Activated CD8-positive, alpha-beta memory T cell treated with anti-CD3 and anti-CD28 coated beads, Interleukin-2, amount 10 ng/mL, durations not matched to agents 7 days and 5 days (primary cell): ENCODE measurements at places on chromosomes 3 and 15. TPM values are rescaled to one million over a fixed set of nuclear protein-coding genes. Genes with fewer than 3 reads are reported as not detected.
A peak's percentile ranks its signal among the peaks of the same experiment; 100 is the strongest.

The C3orf62 gene
- total RNA-seq = 7.1 TPM

GRCh38 chr15:91865950-91866349, 12.4 kb downstream of the SLCO3A1 start:
- no peak for DNase-seq

The IQCH gene
- total RNA-seq = 0.98 TPM

GRCh38 chr3:71684757-71685386, 40.3 kb downstream of the EIF4E3 start:
- DNase-seq = no peak

DNA sequence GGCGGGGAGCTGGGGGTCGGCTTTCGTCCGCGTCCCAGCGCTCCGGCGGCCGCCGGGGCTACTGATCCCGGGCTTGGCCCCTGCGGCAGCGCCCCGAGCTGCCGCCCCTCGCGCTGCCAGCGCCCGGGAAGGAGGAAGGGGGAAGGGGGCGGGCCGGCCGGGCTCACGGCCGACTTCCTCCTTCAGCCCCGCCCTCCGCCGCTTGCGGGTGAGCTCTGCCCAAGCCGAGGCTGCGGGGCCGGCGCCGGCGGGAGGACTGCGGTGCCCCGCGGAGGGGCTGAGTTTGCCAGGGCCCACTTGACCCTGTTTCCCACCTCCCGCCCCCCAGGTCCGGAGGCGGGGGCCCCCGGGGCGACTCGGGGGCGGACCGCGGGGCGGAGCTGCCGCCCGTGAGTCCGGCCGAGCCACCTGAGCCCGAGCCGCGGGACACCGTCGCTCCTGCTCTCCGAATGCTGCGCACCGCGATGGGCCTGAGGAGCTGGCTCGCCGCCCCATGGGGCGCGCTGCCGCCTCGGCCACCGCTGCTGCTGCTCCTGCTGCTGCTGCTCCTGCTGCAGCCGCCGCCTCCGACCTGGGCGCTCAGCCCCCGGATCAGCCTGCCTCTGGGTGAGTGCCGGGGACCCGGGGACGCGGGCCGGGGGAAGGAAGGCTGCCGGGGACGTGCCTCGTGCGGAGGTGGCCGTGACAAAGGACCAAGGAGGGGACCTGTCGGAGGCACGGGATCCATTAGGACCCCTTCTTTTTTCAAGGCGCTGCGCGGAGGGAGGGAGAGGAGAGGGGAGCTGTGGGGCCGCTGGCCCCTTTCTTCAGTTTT, at the start of gene SEMA4B:
SEMA4B (plus strand) TSS at position 201 of the 814 bp plus-strand sequence; CDS start at position 450, 249 bp downstream.
- DNase-seq = peak; percentile 81

The CPNE4 gene
- not detected for total RNA-seq

DNA sequence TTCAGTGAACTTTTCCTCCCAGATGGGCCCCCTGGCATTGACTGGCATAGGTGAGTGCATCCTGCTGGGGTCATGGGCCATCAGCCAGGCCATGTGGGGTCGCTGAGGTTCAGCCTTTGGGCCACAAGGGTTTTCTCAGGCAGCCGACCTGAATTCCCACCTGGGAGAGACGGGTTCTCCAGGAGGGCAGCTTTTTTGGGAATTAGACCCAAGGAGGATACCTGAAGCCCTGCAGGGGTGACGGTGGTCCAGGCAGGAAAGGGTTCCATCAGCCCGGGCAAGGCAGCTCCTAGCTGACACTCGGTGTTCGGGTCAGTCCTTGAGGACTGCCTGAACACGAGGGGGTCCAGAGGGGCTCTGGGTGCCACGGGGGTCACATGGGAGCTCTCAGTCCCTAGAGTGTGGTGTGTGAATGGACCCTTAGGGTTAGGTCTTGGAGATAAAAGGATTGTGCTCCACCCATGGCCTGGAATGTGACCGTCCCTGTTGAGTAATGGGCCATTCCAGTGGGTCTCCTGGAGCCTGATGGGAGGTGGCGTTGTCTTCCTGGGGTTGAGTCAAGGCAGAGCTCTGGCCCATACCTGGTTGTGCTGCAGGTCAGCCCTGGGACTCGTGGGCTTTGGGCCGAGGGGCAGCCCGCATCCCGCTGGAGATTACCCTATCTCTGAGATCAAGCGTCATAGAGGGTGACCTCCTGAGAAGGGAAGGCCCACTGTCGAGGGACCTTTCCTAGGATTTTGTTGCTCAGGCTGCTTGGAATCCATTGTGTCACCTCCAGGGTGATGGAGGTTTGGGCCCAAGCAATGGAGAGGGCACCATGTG, 192.8 kb downstream of the UBE3A start:
- DNase-seq = peak; percentile 14

GRCh38 chr3:152315623-152316022, 46.9 kb downstream of the MBNL1 start:
- DNase-seq = no peak

The ATP13A5 gene
- total RNA-seq = not detected

DNA sequence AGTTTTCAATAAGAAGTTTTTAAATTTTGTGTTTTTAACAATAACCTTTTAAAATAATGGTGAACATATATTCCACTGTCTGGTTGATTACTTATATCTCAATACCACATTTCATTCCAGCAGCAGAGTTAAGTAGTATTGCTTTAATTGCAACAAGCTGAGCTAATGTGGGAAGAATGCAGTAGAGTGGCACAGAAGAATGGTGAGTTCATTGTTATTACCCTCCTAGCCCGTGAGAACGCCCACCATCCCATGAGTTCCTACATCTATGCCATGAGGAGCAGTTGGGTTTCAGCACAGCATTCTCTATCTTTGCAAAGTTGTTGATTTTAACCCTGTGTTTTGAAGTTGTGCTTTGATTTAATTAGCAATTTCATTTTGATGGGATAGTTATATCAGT, 17.8 kb upstream of the NR2E3 start:
- no peak for DNase-seq

- no peak for DNase-seq
Measured at GRCh38 chr15:85748729-85749128, 46.0 kb downstream of the KLHL25 start.
